ENCODE measurements at places on chromosomes 5 and 9.

DNA sequence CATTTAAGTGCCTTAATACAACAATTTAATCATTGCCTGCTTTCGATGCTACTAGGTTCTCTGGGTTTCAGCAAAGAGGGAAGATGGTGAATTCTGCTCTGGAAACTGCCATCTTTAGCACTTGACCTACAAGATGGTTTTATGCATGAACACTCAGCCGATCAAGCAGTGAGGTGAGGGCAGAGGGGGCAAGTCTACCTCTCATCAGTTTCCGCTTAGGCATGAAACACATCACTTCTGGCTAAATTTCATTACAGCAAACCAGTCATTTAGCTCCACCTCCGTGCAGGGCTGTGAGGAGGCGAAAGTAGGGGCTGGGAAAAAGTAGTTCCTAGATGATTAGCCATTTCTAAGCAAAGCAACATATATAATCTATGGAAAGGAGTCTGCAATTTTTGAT lies 1018.0 kb downstream of the CDH18 start:
- no peak for DNase-seq

- DNase-seq, result no peak
Measured at GRCh38 chr9:2125906-2126305, 110.8 kb downstream of the SMARCA2 start.

DNA sequence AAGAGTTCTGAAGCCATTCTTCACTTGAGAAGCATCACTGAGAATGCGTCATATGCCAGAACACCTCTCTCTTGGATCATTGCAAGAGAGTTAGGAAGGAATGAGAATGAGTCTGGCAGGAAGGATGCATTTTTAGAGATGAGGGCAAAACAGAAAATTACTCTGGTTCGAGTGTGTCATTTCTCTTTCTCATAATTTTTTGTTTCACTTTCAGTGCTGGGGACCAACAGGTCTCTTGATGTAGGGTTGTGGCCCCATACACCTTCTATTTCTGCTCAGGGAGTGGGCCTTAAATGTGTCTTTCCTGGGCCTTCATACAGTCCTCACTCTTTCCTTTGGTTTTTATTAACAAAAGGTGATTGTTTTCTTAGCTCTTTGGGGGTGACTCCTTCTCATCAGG lies 302.4 kb downstream of the NR3C1 start:
- no peak for DNase-seq

DNA sequence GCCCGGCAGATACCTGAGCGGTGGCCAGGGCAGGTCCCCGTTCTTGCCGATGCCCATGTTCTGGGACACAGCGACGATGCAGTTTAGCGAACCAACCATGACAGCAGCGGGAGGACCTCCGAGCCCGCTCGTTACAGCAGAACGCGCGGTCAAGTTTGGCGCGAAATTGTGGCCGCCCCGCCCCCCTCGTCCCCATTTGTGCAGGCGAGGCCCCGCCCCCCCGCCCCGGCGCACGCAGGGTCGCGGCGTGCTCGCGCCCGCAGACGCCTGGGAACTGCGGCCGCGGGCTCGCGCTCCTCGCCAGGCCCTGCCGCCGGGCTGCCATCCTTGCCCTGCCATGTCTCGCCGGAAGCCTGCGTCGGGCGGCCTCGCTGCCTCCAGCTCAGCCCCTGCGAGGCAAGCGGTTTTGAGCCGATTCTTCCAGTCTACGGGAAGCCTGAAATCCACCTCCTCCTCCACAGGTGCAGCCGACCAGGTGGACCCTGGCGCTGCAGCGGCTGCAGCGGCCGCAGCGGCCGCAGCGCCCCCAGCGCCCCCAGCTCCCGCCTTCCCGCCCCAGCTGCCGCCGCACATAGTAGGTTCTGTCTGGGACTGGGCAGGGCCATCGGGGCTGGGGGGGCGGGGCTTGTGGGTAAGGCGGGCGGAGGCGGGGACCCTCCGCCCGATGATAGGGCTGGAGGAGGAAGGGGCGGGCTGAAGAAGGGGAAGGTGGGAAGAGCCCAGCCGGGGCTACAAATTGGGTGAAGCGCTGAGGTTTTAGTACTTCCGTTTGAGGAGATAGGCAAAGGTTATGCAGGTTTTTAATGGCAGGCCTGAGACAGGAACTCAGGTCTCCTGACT lies at the start of the genes DHFR and MSH3:
TSS of gene DHFR (minus strand) at position 593 of the 840 bp plus-strand sequence. CDS start at position 99, 494 bp downstream.
TSS of gene MSH3 (plus strand) at position 262 of the 840 bp plus-strand sequence. CDS start at position 338, 76 bp downstream.
- DNase-seq, result peak; percentile 83

DNA sequence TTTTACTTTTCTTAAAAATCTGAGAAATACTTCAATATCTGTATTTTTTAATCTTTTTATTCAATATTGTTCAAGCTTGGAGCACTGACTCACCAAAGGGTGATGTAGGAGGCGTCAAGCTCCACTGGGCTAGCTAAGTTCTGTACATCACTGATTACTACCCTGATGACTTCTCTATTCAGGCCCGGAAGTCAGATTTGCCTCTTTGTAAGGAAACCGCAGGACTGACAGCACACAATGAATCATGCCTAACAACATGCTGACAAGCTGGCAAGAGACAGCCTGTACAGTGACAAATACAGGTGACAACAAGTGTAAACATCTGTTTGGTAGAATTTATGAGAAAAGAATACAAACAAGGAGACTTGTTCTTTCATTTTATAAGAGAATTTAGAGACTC lies 627.9 kb upstream of the RORB start:
- no peak for DNase-seq

GRCh38 chr5:89255845-89256463 lies 373.0 kb upstream of the MEF2C start:
- DNase-seq, result no peak

DNA sequence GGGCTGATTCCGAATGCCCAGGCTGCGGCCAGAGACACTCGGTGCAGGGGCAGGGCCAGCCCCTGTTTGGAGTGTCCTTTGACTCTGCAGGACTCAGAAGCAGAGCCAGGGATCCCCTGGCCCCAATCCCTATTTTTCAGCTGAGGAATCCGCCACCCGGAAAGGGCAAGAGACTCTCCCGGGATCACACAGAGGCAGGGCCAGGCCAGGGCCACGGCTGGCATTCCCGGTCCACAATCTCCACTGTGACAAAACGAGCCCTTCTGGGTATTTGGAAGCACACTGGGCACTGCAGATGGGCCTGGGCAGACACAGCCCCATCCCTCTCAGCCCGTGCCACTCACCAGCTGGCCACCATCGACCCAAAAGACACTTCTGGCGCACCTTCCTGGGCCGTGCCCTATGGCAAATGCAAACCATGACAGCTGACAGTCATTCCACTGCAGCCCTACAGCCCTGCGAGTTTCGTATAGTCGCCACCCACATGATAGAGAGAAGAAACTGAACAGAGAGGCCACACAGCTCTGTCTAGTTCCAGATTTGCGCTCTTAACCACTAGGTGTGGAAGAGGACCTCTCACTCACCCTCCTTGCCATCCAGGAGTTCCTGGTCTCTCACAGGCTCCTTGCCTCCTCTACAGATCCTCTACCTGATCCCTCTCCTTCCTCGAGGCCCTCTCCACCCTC lies 13.3 kb downstream of the NR5A1 start:
- DNase-seq, result no peak

DNA sequence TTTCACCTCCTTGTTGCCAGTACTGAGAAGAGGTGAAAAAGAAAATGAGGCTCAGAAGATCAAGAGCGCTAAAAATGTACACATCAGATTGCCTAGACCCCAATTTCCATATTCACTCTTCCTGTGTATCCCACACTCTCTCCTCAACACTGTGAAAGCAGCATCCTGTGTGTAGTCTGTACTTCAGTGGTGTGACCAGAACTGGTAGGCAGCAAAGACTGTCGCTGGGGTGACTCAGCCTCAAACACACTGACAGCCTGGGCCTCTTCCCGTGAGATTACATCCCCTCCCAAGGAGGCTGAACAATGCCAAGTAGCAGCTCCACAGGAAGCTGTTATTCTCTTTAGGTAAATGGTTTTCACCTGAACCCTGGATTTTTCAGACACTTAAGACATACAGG lies 135.5 kb downstream of the CCDC192 start:
- no peak for DNase-seq

GRCh38 chr9:71036501-71036900 lies 84.9 kb downstream of the TRPM3 start:
- no peak for DNase-seq

GRCh38 chr5:132446621-132447020 lies 44.0 kb downstream of the IRF1 start:
- DNase-seq, result no peak

GRCh38 chr5:150153483-150153882 lies 2.2 kb downstream of the PDGFRB start:
- no peak for DNase-seq

DNA sequence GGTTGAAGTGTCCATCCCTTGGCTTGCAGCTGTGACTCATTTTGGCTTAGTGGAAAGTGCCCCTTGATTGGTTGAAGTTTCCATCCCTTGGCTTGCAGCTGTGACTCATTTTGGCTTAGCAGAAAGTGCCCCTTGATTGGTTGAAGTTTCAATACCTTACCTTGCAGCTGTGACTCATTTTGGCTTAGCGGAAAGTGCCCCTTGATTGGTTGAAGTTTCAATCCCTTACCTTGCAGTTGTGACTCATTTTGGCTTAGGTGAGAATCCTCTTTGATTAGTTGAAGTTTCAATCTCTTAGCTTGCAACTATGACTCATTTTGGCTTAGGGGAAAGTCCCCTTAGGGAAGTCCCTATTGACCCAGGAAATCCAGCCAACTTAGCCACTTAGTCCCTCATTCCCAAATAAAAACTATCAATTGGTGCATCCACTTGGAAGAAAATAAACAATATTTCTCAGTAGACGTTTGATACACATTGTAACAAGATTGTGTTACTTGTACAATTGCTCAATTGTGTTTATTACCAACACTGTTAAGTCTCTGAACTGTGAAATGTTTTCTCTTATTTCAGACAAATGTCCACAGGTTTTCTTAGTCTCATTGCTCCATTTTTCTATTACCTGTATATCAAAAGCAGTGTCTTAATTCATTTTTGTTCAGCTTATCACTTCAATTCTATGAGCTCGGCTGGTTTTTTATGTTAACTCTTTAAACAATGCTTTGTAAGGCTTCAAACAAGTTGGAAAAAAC lies 2308.8 kb upstream of the ACO1 start:
- DNase-seq, result no peak

DNA sequence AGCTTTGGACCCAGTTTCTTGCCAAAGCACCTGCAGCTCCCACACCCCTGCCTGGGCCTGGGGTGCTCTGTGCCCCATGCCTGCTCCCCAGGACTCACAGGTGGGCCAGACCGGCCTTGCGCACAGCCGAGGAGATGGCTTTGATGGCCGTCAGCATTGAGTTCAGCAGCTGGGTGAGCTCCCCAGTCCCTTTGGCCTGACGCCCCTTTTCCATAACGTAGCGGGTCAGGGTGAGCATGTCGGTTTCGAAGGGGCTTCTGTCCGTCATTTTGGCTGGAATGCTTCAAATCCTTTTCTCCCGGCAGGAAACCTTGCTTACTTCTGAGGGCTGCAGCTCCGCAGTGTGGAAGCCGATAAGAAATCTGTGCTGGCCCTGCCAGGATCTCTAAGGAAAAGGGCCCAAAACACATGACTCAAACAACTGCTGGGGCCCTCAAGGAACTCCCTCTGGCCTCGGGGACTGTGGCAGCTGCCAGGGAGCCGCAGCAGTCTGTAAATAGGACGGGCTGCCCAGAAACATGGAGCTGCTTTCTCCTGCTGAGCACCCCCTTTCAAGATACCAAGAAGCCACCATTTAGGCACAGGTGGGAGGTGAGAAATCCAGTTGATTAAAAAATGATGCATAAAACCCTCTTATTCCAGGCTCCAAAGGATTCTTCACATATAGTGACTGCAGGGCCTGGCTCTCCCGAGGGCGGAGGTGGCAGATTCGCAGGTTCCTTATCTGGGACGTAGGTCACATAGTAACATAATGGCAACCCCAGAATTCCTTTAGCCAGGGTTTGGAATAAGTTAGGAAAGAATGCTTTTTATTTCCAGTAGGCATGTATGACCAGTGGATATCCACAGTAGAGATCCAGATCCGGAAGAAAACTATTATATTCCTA lies at the start of gene FBP2:
TSS of gene FBP2 (minus strand) at position 366 of the 887 bp plus-strand sequence. CDS start at position 268, 98 bp downstream.
- DNase-seq, result no peak

- DNase-seq, result no peak
Measured at GRCh38 chr5:77356740-77357139, 135.4 kb downstream of the WDR41 start.

GRCh38 chr9:129880654-129881546 lies 45.6 kb downstream of the USP20 start:
- no peak for DNase-seq

- no peak for DNase-seq
Measured at GRCh38 chr5:89069591-89069990, 186.6 kb upstream of the MEF2C start.

- DNase-seq, result no peak
Measured at GRCh38 chr5:145598983-145599382, 236.2 kb downstream of the PRELID2 start.

DNA sequence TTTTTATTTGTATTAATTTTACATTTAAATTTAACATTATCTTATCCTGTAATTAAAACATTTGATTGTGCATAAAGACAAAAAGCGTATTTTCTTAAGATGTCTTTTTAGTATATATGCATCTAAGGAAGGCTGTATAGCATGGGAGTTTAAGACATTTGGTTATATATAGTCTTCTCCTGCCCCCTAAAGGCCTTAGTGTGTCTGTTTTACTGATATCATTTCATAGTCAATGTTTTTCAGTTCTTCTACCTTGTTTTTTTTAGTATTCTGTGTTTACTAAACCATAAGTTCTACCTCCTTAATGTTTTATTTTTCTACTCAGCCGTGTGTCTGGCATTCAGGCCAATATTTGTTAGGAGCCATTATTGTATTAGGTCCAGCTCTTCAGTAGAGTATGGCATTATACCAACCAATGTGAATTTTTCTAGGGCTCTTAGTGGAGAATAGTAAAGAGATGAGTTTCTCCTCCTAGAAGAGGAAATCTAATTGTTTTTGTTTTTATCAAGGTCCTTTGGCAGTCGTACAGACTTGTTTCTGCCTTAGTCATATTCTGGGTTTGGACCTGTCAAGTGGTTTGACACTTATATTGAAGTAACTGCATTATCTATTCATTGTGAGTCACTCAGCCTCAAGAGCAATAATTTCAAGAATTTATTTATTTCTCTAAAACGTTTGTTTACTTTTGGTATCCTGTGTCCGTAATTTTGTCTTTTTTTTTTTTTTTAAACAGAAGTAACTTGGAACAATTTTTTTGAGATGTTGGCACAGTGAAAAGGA lies 74.8 kb downstream of the SLF1 start:
- no peak for DNase-seq

DNA sequence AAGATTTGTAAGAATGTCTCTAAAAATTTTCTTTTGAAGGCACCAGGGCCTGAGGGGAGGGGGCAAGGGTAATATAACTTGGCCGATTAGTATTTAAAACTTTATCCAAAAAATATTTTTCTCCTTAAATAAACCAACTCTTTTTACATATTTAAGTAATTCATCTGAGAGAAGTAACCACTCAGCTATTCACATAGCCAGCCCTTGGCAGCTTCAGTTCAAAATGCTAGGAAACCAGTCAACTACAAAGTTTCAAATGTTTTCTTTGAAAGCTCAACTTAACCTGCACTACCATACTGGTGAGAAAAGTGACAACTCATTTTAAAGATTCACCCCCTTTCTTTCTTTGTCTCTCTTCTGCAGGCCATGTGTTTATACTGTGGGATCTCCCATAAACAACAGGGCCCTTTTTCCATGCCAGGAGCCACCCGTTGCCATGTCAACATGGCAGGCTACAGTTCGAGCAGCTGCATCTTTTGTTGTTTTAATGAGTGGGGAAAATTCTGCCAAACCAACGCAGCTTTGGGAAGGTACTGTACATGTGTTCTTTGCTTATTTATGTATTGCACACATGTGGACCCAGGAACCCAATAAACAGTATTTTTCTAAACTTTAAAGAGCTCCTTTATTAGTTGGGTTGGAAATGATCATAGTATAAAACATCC lies 46.3 kb downstream of the AOPEP start:
- DNase-seq, result no peak

GRCh38 chr9:2810420-2811075 lies 33.3 kb downstream of the PUM3 start:
- DNase-seq, result no peak

All from T-helper 17 cell (primary cell).